ENCODE measurements at places on chromosomes 5 and 9.

DNA sequence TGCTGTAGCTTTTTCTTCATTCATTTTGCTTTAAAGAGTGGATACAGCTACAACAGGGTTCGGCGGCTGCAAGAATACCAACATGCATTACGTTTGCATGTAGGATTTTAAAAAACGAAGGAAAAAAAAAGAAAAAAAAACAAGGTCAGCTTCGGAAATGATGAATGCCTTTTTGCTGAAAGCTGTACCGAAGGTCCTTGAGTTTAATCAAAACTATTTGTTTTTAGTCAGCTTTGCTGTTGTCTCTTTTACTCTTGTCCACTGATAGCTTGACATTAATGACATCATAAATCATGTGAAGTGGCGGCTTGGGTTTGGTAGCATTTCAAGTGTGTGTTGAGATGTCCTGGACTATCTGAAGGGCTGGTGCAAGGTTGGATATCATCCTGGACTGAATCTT is 779.1 kb downstream of the NR2F1-AS1 start:
- no peak for DNase-seq

- DNase-seq, result peak; percentile 78
Observed at GRCh38 chr9:114387680-114388356, at the start of gene AKNA. Gene AKNA (minus strand): TSS chr9:114387982. CDS start chr9:114381333, 6,649 bp downstream.

- DNase-seq, result no peak
Observed at GRCh38 chr5:42874621-42875198, 63.0 kb upstream of the SELENOP start.

- peak; percentile 44 for DNase-seq
Observed at GRCh38 chr5:141326088-141326854, 4.0 kb upstream of the PCDHGA1 start.

- DNase-seq, result no peak
Observed at GRCh38 chr5:147791181-147791580, 8.7 kb upstream of the JAKMIP2 start.

- peak; percentile 90 for DNase-seq
Observed at GRCh38 chr9:134377976-134378375, 51.7 kb downstream of the RXRA start.

All from mucosa of gallbladder (tissue), 1 donor.